ENCODE measurements at places on chromosomes 6 and 20.

DNA sequence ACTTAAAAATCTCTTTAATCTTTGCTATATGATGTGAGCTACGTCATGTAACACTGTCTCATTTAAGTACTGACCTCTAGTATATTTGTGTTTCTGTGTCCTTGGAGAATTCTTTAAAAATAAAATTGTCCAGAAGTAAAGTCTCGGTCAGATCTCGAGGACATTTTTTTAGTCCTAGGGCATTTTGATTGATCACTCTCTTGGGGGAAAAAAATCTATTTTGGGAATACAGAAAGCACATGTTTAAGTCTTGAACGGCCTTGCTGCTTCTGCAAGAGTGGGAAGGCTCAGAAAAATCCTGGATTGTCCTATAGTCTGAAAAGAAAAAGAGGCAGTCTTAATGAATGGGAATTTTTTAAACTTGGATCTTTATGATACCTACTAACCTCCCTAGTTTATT is 234.3 kb downstream of the UTRN start:
- no peak for DNase-seq

GRCh38 chr20:61896058-61896961 is 169.4 kb downstream of the TAF4 start:
- peak; percentile 83 for DNase-seq

DNA sequence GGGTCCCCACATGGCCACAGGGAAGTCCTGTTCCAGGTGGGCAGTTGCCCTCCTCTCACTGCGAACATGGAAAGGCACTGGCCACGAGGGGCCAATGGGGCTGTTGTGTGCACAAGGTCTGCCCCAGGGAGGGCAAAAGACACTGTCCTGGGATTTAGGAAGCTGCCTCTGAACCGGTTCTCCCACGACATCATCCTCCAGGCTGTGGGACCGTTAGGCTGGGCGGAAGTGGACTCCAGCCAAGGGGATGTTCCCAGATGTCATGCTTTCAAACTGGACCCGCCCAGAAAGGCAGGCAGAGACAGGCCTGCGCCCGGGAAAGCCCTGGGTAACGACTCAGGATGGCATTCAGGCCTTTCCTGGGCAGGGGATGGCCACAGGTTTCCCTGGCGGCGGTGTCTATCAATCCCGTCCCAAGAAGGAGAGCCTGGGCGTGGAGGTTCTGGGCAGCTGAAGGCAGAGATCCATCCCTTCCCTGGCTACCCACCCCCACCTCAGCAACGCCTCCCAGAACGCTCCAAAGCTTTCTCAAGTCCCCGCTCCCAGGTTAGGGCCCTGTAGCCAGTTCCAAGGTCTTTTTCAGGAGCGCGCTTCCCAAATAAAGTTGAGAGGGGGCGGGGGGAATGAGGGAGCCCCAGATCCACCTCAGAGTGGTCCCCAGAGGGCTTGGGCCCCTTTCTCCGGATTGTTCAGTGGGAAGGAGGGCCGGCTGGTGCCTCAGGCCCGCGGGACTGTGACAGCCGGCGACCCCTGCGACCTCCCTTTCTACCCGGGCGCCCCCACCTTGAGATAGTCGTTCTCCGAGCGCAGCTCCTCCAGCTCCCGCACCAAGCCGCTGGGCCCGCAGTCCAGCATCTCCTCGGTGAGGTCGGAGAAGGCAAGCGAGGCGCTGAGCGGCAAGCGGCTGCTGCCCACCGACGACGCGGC is 13.8 kb upstream of the TLDC2 start:
- DNase-seq = peak; percentile 86

DNA sequence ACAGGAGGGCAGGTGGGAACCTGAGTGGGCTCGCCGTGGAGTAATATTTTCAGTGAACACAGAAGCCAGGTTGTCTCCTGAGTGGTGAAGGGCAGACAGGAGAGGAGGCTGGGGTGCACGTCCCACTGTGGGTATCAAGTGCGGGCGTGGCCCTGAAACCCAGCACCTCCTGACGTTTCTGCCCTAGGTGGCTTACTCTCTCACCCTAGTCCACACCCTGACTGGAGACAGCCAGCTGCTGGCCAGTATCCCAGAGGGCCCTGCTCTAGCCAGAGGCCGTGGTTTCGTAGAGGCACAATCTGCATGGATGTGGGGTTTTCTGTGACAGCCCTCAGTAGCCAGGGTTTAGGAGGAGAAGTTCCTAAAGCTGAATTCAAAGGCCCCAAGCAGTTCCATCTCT is 86.7 kb downstream of the TRERF1 start:
- DNase-seq = no peak

DNA sequence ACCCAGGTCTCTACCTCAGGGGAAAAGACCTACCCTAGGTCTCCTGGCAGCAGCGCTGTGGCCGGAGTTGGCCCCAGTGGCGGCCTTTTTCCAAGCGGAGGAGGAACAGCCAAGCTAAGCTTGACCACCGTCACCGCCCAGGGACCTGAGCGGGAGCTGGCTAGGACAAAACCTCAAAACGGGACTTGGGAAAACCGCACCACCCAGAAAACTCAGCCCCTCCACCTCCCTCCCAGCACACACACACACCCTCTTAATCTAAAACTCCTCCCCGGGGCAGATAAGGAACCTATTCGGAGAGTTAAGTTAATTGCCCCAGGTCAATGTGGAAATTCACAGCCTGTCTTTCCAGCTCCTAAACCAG is 2.7 kb upstream of the TRERF1 start:
- no peak for DNase-seq

- no peak for DNase-seq
Observed at GRCh38 chr6:37109714-37110499, 60.0 kb upstream of the PIM1 start.

DNA sequence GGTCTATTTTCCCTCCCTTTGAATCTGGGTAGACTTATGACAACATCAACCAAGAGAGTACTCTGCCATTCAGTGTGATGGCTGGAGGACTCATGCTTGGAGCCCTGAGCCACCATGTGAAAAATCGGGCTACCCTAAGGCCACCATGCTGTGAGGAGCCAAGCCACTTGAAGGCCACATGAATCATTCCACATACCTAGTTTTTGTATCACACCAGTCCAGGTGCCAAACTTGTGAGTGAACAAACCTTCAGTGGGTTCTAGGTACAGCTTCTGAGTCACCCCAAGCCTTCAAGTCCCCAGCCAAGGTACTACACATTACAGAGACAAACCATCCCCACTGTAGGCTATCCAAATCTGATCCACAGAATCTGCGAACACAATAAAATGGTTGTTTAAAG is 37.4 kb upstream of the E2F3 start:
- DNase-seq = no peak

DNA sequence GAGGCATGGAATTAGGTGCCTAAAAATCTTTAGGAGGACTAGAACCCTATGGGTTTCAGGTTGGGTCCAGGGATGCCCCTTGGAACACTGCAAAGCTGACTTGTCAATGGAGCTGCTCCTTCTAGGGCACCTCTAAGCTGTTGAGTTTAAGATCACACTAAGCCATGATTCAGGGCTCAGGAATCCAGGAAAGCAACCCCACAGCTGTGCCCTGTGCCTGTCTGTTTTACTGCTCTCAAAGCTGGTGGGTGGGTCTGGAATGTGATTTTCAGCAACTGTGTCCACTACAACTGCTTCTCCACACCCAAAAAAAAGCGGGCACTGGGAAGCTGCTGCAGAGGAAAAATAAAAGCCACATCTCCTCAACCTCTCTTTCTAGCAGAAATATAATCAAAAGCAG is 310.4 kb upstream of the MOCS1 start:
- DNase-seq = no peak

- DNase-seq = no peak
Observed at GRCh38 chr6:16950825-16951495, 150.9 kb upstream of the STMND1 start.

- no peak for DNase-seq
Observed at GRCh38 chr6:130632897-130633296, 194.3 kb upstream of the SMLR1 start.

DNA sequence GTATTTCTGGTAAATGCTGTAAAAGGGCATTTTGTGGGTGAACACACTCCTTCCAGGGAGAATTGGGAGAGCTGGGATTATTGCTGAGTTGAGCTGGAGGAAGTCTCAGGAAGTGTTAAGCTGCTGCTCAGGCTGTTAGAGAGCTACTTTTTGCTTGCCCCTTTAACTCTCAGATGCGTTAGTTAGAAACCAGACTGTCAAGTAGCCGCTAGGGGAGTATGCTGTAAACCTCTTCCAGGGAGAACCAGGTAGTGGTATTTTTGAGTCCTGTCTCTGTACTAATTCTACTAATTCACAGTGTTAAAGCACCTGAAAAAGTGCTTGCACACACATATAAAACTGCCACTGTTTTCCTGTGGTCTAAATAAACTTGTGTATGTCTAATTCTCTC is 6.6 kb upstream of the GFRAL start:
- DNase-seq = no peak
